HCT116 (cell line): ENCODE measurements at places on chromosomes 3 and 15.

GRCh38 chr3:184688251-184688881, 23.5 kb downstream of the MAGEF1 start:
- H3K36me3 ChIP-seq: no peaks in the 10 kb centered on the region
- no peak for DNase-seq

- no peaks in the 10 kb centered on the region for H3K27me3 ChIP-seq
- no peaks in the 10 kb centered on the region for H3K36me3 ChIP-seq
- no peak overlapping the region for H3K27ac ChIP-seq
- no peak for DNase-seq
- H3K4me1 ChIP-seq: no peaks in the 10 kb centered on the region
- H3K4me3 ChIP-seq: no peak overlapping the region
Measured at GRCh38 chr3:66642484-66642883, 141.7 kb upstream of the LRIG1 start.

- DNase-seq: no peak
- no peaks in the 10 kb centered on the region for H3K36me3 ChIP-seq
- no peak overlapping the region for H3K27ac ChIP-seq
- H3K27me3 ChIP-seq: no peaks in the 10 kb centered on the region
- H3K4me3 ChIP-seq: no peak overlapping the region
Measured at GRCh38 chr3:177194299-177194698, 3.0 kb downstream of the TBL1XR1 start.

DNA sequence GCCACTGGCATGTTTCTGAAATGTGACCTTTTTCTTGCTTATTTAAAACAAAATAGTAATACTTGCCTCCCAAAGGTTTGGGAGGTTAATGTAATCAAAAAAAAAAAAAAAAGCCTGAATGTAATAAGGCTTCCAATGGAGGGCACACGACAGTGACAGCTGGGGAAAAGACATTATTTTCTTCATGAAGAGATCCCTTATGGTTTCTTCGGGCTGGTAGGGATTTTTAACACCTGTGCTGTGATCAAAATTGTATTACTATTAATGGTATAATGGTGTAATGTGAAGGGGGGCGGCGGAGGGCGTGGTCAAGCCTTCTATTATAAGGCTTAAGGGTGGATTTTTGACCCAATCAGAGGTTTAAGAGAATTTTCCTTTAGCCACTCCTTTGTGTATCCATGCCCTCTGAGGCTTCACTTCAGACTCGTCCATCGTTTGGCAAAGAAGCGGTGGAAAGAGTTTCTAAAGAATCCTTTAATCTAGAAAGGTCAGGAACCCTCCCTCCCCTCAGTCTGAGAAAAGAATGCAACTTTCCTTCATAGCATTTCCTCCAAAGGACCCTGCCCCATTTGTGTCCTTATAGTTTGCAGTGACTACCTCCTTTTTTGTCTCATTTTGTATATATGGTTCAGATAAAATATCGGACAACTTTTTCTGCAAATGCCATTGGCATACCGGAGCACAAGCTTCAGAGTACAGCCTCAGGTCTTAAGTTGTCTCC, 89.5 kb upstream of the CHD2 start:
- peak overlapping the region; percentile 77; the same call in 1 of the 2 replicates for H3K27ac ChIP-seq
- H3K36me3 ChIP-seq: no peaks in the 10 kb centered on the region

DNA sequence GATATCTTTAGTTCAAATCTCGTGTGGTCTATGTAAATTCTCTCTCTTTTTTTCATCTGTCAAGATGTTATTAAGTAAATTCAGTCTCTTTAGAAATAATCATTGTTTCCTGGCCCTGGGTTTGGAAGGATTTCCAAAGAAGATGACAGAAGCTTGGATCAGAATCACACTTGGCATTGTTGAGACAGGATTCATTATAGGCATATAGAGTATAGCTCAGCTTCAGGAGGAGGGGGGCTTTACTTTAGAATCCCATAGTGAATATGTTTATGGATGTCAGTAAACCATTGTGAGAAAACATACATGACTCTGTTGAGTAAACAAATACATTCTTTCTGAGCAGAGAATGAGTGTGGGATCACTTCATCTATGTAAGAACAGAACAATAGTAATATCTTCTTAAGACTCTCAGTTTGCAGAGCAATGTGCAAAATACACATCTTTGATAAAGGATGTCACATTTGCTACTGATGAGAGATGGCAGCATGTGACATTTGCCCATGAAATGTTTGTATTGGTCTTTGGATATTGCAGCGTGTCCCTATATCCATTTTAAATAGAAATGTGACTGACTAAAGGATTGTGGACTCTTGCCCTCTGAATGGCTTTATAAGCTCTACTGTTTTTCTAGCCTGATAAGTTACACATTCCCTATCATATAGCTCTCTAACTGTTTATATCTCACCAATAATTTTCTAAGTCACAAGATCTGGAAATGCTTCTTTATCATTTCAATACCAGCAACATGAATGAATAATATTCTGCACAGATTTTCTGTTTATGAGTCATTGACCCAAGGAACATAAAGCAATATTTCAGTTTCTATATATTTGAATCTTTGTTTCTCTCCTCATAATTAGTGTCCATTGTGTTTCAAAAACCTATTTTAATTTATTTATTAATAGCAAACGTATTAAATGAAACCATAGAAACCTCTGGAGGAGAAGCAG, 95.6 kb upstream of the THRB start:
- no peaks in the 10 kb centered on the region; the same call in 1 of the 2 replicates for H3K27me3 ChIP-seq
- H3K36me3 ChIP-seq: no peaks in the 10 kb centered on the region
- no peak for DNase-seq
- no peak overlapping the region for H3K4me3 ChIP-seq

DNA sequence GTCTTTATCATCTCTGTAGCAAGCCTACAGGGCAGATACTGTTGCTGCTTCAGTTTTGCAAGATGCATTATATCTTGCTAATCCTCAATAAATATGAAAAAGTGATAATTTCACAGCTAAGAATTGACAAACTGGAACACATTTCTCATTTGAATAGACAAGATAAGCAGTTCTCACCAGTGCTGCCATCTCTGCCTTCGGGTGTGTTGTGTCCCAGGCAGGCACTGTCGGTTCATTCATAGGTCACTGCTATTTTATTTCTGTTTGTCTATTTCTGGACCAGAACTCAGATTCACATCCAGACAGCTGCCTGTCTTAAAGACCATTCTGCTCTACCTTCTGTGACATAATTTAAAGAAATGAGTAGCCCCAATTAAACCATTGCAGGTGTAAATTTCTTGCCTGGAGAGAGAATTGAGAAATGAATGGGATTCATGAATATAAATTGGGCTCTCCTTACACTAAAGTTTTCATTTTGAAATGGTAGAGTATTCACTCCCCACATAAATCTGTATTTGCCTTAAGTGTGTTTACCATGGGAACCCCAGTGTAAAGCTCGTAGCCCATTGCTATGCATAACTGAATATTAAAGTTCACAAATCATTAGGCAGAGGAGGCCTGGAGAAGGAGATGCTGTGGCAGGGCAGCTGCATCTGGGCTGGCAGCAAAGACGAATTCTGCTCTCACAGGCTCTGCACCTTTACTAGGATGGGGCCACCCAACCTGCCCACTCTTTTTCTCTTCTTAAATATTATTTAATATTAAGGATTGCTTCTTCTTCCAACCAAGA, 149.9 kb downstream of the ARPP21 start:
- H3K4me3 ChIP-seq: no peak overlapping the region
- no peak overlapping the region for H3K27ac ChIP-seq
- no peaks in the 10 kb centered on the region for H3K36me3 ChIP-seq
- H3K27me3 ChIP-seq: no peaks in the 10 kb centered on the region
- H3K4me1 ChIP-seq: no peaks in the 10 kb centered on the region
- DNase-seq: no peak

DNA sequence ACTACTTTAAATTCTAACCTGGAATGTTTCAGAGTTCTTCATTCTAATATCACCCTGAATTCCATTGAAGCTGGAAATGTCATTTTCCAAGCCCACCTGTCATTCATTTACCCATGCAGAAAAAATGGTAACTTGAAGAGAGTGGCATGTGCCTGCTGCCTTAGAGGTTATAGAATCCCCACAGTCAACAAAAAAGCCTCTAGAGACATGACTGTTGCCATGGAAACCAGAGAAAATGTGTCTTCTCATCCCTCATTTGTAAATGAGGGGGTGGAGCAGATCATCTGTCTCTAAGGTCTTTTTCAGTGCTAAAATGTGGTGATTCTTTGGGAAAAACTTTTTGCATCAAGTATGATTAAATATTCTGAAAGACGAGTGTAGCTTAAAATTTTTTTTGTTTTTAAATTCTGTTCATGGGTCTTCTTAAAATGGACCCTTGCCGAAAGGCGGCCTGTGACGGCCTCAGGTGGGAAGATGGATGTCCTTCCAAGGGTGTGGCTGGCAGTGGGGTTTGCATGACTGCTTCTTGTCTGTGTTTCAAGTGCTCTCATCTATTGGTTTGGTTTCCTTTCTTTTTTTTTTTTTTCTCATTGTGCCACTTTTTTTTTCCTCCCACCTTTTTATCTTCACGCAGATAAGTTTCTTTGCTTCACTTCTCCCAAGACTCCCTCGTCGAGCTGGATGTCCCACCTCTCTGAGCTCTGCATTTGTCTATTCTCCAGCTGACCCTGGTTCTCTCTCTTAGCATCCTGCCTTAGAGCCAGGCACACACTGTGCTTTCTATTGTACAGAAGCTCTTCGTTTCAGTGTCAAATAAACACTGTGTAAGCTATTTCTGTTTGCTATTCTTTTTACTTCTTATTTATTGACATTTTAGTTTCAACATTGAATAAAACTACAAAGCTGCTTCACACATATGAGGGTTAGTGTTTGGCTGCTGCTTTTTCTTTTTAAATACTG, 23.0 kb downstream of the TPM1 start:
- no peaks in the 10 kb centered on the region for H3K4me1 ChIP-seq
- no peak for DNase-seq
- H3K27ac ChIP-seq: no peak overlapping the region
- no peaks in the 10 kb centered on the region for H3K27me3 ChIP-seq

- peaks cover 22% of the 10 kb centered on the region for H3K4me1 ChIP-seq
- H3K27me3 ChIP-seq: no peaks in the 10 kb centered on the region
- H3K36me3 ChIP-seq: no peaks in the 10 kb centered on the region
- H3K27ac ChIP-seq: no peak overlapping the region
- DNase-seq: no peak
Measured at GRCh38 chr15:55281517-55282228, 7.9 kb downstream of the RAB27A start.

GRCh38 chr15:66670762-66671580, 31.1 kb upstream of the SMAD6 start:
- peak; percentile 76 for DNase-seq
- H3K36me3 ChIP-seq: no peaks in the 10 kb centered on the region
- peak overlapping the region; percentile 16; the same call in 1 of the 2 replicates for H3K4me3 ChIP-seq
- no peaks in the 10 kb centered on the region for H3K27me3 ChIP-seq

DNA sequence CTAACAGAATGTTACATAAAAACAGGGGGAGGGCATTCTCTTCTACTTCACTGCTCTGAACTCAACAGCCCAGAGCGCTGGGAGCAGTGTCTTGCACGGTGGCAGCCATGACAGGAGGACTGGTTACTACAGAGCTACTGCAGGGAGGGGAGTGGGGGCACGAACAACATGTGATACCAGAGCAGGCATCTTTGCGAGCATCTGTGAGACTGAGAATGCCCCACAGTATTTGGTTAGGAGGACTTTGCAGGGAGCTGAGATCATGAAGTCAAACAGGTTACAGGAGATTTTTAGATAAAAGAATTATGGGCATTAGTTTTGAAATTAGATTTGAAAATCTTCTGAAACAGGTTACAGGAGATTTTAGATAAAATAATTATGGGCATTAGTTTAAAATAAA, 58.8 kb upstream of the GOLGA8B start:
- H3K36me3 ChIP-seq: no peaks in the 10 kb centered on the region
- no peak for DNase-seq
- no peak overlapping the region for H3K4me3 ChIP-seq
- H3K27ac ChIP-seq: no peak overlapping the region

DNA sequence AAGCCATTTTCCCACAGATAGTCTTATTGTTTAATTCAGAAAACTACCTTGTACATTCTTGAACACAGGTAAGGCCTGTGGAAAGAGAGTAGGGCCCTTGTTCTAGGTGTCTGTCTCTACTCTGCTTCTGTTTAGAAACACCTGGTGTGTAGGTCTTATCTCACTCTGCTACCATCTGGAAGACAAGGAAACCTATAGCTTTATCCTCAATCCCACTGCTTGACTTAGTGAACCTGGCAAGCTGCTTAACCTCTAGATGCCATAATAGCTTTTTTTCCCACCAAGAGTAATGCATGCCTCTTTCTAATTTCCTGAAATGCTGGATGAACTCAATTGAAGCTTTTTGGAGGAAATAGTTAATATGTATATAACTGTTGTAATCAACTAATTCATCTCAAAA, 82.6 kb upstream of the RAP2B start:
- no peaks in the 10 kb centered on the region for H3K27me3 ChIP-seq
- H3K4me3 ChIP-seq: no peak overlapping the region
- no peaks in the 10 kb centered on the region for H3K36me3 ChIP-seq
- no peak for DNase-seq
- H3K27ac ChIP-seq: no peak overlapping the region
- H3K4me1 ChIP-seq: peaks cover 11% of the 10 kb centered on the region

DNA sequence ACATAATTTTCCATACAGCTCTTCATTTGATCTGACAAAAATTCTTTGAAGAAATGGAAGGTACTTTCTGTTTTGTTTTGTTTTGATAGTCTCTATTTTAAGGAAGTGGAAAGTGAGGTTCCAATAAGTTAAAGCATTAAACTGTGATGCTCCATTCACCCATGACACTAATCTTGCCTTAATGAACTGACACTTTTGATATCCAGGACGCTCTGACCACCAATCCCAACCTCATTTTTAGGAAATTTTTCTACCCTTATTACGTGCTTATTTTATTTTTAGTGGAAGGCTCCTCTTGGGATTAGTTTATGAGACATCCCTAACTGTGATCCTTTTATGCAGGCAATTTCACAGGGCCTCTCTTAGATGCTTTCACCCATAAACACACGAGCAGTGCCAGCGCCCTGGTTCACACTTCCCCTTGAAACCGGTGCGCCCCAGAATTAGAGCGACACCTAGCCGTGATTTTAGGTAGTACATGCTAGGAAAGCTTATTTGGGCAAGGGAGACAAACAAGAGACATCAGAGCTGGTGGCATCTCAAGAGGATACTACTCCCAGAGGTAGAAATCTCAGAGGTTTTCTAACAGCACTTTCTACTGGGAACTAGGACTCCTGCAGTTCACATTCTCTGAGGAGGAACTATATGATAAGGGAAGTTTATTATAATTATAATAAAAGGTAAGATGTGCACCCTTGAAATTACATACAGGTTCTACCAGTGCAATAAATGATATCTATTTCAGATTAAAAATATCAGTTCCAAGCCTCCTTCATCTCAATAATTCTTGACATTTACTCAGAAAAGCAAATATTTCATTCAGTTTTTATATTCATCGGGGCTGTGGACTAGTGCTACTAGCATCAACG, 173.9 kb downstream of the SLC9A9 start:
- peaks cover 2% of the 10 kb centered on the region; the same call in 1 of the 2 replicates for H3K4me1 ChIP-seq
- peaks cover 4% of the 10 kb centered on the region; the same call in 1 of the 2 replicates for H3K27me3 ChIP-seq

GRCh38 chr3:185457376-185457775, 41.5 kb downstream of the TMEM41A start:
- H3K27ac ChIP-seq: no peak overlapping the region
- H3K36me3 ChIP-seq: no peaks in the 10 kb centered on the region
- no peaks in the 10 kb centered on the region for H3K4me1 ChIP-seq
- no peak for DNase-seq
